Breast epithelium (tissue), 4 donors: ENCODE measurements at places on chromosomes 4 and X.

DNA sequence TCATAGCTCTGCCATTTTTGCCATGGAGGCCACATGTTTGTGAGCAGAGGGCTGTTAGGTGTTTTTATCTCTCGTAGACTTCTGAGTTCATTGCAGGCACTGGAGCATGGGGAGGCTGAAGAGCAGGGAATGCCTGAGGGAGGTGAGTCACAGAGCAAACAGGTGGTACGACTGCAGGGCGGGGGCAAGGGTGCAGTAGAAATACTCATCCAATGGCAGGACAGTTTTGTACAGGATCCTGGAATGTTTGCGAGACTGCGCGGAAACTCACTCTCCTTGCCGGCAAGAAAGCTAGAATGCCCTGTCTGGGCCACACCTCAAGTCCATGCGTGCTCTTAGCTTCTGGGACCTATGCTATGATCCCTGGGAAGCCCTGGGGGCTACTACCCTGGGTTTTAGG lies 20.0 kb upstream of the VCX2 start:
- H3K27me3 ChIP-seq, result no peaks in the 10 kb centered on the region
- H3K4me3 ChIP-seq, result no peak overlapping the region
- DNase-seq, result peak; percentile 55
- H3K36me3 ChIP-seq, result no peaks in the 10 kb centered on the region
- no peaks in the 10 kb centered on the region for H3K4me1 ChIP-seq
- no peak overlapping the region for H3K27ac ChIP-seq

DNA sequence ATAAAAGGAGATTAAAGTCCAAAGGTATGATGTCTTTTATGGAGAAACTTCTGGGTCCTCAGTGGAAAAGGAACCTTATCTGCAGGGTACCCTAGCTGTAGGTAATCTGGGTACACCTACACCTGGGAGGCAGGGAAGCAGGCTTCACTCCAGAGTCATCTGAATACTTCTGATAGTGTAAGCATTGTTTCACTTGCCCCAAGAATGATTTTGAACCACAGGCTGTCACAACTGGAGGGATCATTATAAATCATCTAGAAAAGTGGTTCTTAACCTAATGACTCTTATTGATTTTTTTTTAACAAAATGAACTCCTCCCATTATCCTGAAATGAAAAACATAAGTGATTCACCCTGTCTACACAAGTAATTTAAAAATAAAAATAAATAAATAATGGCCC lies 44.0 kb upstream of the STK26 start:
- no peaks in the 10 kb centered on the region for H3K4me1 ChIP-seq
- H3K27me3 ChIP-seq, result peaks cover 61% of the 10 kb centered on the region
- DNase-seq, result no peak
- H3K36me3 ChIP-seq, result no peaks in the 10 kb centered on the region

DNA sequence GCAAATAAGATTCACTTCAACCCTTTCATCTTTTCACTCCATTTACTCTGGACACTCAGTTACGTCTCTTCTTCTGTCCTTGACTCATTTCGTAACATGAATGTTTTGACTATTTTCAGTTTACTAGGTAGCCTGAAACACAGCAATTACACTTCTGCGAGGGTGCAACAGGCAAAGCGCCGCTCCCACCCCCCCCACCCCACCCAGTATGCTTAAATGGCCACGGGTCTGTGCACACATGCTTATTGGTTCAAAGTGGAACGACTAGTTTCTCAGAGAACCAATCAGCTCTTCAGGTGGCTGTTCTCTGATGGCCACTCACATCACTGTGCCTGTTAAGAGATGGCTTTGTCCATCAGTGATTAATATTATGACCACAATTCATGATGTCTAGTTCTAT lies 3.5 kb downstream of the BEND4 start:
- H3K27ac ChIP-seq, result no peak overlapping the region
- no peaks in the 10 kb centered on the region for H3K4me1 ChIP-seq
- no peaks in the 10 kb centered on the region for H3K36me3 ChIP-seq

DNA sequence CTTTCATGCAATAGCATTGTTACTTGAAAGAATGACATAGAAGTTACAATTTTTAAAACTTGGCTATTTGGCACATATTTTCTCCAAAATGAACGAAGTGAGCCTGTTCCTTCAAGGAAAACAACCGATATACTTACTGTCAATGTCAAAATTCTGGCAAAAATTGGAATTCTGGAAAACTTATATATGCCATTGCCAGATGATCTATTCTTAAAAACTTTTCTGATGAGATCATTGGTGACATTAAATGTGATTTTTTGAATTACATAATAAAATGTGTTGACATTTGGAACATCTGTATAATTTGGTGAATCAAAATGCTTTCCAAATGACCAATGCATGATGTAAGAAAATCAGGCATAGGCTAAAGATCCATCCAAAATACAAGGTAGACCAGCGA lies 209.0 kb downstream of the SCFD2 start:
- no peak overlapping the region for H3K27ac ChIP-seq
- no peak overlapping the region for H3K4me3 ChIP-seq
- H3K36me3 ChIP-seq, result no peaks in the 10 kb centered on the region
- no peaks in the 10 kb centered on the region for H3K27me3 ChIP-seq
- no peak for DNase-seq
- no peaks in the 10 kb centered on the region for H3K4me1 ChIP-seq

DNA sequence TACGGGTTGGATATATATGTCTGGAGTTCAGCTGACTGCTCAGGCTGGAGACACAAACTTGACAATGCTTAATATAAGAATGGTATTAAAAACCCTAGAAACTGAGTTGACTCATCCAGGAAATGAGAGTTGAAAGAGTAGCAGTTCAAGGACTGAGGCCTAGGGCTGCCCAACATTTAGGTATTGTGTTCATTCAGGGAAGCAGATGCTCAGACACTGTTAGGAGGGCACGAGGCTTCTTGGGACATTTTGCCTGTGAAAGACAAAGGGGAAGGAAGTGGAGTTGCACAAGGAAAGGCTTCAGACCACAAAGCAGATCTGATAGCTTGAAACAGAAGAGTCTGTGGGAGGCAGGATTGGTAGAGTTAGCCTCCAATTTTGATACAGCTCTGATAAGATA lies 52.0 kb upstream of the HS3ST1 start:
- no peaks in the 10 kb centered on the region for H3K36me3 ChIP-seq
- no peaks in the 10 kb centered on the region for H3K4me1 ChIP-seq
- H3K27ac ChIP-seq, result no peak overlapping the region
- DNase-seq, result no peak
- H3K27me3 ChIP-seq, result no peaks in the 10 kb centered on the region
- no peak overlapping the region for H3K4me3 ChIP-seq

GRCh38 chr4:79585330-79585729 lies 177.3 kb upstream of the GK2 start:
- no peaks in the 10 kb centered on the region for H3K4me1 ChIP-seq
- DNase-seq, result no peak
- no peaks in the 10 kb centered on the region for H3K27me3 ChIP-seq
- H3K36me3 ChIP-seq, result no peaks in the 10 kb centered on the region
- no peak overlapping the region for H3K27ac ChIP-seq
- no peak overlapping the region for H3K4me3 ChIP-seq

GRCh38 chrX:153944140-153944799 lies at the start of gene RENBP:
TSS of gene RENBP (minus strand) at chrX:153944643. CDS start at chrX:153944610, 33 bp downstream.
- peak within 1 kb of the TSS; percentile 48 for H3K27ac ChIP-seq
- H3K4me1 ChIP-seq, result no peaks in the 10 kb centered on the region
- H3K4me3 ChIP-seq, result peak within 1 kb of the TSS; percentile 51
- no peaks in the 10 kb centered on the region for H3K36me3 ChIP-seq

DNA sequence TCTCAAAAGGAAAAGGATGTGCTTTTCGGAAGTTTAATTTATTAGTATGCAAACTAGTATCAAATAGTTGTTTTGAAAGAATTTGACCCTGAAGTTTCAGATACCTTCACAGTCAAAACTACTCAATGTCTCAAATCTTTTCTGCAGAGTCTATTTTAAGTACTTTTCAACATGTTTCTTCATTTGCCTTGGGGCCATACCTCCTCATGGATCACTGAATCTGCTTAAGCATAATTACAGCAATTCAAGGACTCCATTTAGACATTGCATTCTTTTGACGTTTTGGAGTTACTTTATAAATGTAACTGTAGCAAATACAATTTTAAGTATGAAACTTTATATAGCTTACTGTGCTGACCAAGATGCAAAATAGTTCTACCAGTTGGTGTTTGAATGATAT lies 25.5 kb downstream of the PALLD start:
- DNase-seq, result no peak
- H3K27me3 ChIP-seq, result no peaks in the 10 kb centered on the region
- no peaks in the 10 kb centered on the region for H3K4me1 ChIP-seq
- no peaks in the 10 kb centered on the region for H3K36me3 ChIP-seq

DNA sequence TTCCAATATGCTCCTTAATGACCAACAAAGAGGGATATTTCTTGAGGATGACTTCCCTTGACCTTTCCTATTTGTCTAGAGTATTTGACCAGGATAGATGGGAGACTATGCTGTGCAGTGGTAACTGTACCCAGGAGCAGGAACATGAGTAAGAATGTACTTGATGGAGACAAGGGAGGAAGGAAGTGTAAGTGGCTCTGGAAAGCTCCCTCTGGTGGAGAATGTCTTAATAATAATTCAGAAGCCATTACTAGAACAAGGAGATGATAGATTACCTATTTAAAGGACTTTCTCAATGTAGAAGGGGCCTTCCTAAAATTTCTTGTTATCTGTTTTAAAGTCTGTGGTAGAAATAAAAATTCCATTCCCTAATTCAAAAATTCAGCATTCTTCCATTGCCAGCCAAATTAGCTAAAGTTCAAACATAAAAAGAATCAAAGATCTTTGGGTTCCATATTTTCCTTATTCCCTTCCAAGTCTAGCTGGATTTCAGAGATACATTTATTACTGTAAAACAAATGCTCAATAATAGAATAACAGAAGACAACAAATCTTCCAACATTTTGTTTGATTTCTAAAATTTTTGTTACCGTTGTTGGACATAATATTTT lies 83.8 kb downstream of the GRID2 start:
- H3K36me3 ChIP-seq, result no peaks in the 10 kb centered on the region
- H3K27ac ChIP-seq, result no peak overlapping the region
- no peaks in the 10 kb centered on the region for H3K4me1 ChIP-seq
- H3K27me3 ChIP-seq, result no peaks in the 10 kb centered on the region
- no peak overlapping the region for H3K4me3 ChIP-seq

GRCh38 chr4:75702919-75703411 lies 21.4 kb upstream of the USO1 start:
- no peak overlapping the region for H3K27ac ChIP-seq
- DNase-seq, result no peak
- no peaks in the 10 kb centered on the region for H3K27me3 ChIP-seq

DNA sequence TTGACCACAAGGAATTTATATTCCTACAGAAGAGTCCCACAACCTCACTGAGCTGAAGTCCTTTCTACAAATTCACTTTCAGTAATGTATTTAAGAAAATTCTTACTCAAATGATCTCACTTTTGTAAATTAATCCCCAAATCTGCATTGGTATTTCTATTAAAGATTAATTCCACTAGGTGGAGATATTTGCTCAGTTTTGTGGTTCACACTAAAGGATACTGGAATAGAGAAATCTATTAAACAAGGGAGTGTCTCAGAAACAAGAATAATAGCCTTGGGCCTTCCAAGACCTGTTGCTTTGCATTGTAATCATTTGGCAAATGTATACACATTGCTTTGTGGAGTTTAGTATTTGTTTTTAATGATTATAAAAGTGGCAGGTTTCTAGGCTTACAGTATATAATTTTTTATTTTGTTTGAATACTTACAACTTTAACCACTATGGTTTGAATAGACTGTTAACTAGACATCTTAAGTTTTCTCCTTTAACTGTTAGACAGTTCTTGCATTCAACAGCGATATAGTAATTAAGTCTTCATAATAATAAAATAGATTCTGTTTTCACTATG lies 25.9 kb downstream of the CFAP299 start:
- no peak overlapping the region for H3K27ac ChIP-seq
- H3K27me3 ChIP-seq, result no peaks in the 10 kb centered on the region
- H3K36me3 ChIP-seq, result no peaks in the 10 kb centered on the region
- H3K4me3 ChIP-seq, result no peak overlapping the region

- no peak overlapping the region for H3K27ac ChIP-seq
- no peaks in the 10 kb centered on the region for H3K4me1 ChIP-seq
- DNase-seq, result no peak
- no peak overlapping the region for H3K4me3 ChIP-seq
- H3K27me3 ChIP-seq, result peaks cover 96% of the 10 kb centered on the region
Measured at GRCh38 chrX:134547047-134547679, 87.2 kb downstream of the HPRT1 start.

DNA sequence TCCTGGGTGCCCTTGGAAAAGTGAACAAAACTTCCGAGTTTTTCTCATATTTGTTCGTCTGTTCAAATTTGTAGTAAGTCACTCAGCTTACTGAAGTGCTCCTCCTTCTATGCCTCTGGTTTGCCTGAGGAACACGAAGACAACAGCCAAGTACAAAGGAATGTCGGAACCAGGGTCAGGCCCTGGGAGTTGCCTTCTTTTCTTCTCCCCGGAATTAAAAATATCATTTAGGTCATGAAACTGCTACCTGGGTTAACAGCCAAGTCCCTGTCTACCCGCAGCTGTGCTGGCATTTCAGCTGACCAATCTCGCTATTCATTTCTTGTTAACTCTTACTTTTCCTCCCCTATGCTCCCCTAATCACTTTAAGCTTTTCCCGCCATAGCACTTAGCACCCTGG lies 137.6 kb upstream of the TEX13D start:
- no peaks in the 10 kb centered on the region for H3K27me3 ChIP-seq
- DNase-seq, result no peak
- H3K4me1 ChIP-seq, result no peaks in the 10 kb centered on the region
- H3K4me3 ChIP-seq, result no peak overlapping the region

GRCh38 chr4:87058356-87059073 lies 123.7 kb downstream of the AFF1 start:
- no peak for DNase-seq
- H3K4me1 ChIP-seq, result peaks cover 30% of the 10 kb centered on the region
- no peak overlapping the region for H3K4me3 ChIP-seq
- H3K36me3 ChIP-seq, result no peaks in the 10 kb centered on the region

DNA sequence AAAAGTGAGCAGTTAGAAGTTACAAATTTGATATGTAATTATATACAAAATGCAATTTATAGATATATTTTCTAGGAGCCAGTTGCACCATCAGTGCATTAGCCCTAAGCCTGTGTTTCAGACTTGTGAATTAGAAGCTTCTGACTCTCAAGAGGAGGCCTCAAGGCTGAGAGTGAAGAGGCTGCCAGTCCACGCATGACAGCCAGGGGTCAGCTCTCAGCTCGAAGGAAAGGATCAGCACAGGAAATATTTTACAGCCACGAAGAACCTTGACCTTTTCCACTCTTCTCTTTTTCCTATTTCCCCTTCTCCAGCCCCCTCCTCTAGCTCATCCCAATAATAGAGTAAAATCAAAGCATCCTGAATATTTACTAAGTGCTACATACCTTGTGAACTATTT lies 642.4 kb downstream of the TRIML1 start:
- H3K4me3 ChIP-seq, result no peak overlapping the region
- H3K27me3 ChIP-seq, result no peaks in the 10 kb centered on the region
- H3K4me1 ChIP-seq, result no peaks in the 10 kb centered on the region
- no peaks in the 10 kb centered on the region for H3K36me3 ChIP-seq
- no peak overlapping the region for H3K27ac ChIP-seq
- no peak for DNase-seq

DNA sequence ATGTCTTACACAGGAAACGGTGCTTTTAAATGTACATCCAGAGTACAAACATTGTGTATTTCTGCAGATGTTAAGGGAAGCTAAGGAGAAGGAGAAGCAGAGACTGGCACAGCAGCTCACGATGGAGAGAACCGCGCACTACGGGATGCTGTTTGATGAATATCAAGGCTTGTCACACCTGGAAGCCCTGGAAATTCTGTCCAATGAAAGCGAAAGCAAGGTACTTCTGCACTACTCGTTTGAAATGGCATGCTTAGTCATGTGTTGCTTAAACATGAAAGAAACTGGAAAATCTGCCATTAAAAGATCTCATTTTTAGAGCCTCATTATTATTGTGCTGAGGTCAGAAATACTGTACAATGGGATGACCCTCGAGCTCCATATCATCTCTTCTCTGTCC lies 47.2 kb downstream of the FAM114A1 start:
- DNase-seq, result no peak
- no peaks in the 10 kb centered on the region for H3K27me3 ChIP-seq
- H3K27ac ChIP-seq, result no peak overlapping the region
- H3K36me3 ChIP-seq, result peaks cover 8% of the 10 kb centered on the region
- no peak overlapping the region for H3K4me3 ChIP-seq
